ENCODE measurements at places on chromosomes 6 and 20. TPM values are rescaled to one million over a fixed set of nuclear protein-coding genes. Genes with fewer than 3 reads are reported as not detected.

DNA sequence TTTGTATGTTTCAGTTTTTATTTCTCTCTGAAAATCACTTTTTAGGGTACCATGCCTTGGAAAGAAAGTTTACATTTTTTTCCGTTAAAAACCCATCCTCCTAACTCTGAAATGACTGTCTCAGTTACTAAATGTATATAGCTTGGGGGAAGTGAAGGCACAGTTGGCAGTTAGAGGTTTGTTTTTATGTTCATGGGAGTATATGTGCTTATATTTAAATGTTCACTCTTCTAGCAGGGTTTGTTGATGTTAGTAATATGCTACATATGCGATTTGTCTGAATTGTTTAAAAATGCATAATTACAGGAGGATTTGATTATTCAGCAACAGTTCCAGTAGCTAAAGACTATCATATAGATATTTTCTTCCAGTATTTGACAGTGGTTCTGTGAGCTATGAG, 31.1 kb downstream of the CDKAL1 start:
- no peak for DNase-seq

- DNase-seq = no peak
Measured at GRCh38 chr6:169564453-169565240, 137.2 kb downstream of the WDR27 start.

Gene EEF1A2
- 685 TPM for polyA plus RNA-seq

DNA sequence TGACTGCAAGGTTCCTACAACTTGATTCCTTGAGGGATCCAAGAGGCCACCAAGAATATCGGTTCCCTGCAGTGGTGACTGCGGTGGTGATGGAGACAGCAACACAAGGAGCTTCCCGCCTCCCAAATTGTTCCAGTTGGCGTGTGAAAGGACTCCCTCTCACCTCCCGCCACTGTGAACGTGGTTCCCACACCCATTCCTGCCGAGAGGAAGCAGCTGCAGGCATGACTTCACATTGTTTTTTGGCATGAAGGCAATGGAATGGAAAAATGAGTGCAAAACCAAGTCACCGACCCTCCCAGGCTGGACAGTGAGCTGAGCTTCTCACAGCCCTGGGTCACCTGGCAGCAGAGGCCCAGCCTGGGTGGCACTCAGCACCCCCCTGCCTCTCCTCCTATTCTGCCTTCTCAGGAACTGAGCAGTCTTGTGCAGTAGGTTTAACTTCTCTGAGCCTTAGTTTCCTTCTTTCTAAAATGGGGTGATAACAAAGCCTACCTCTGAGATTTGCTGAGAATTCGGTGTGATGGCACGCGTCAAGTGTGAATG, 75.0 kb downstream of the CNKSR3 start:
- no peak for DNase-seq

DNA sequence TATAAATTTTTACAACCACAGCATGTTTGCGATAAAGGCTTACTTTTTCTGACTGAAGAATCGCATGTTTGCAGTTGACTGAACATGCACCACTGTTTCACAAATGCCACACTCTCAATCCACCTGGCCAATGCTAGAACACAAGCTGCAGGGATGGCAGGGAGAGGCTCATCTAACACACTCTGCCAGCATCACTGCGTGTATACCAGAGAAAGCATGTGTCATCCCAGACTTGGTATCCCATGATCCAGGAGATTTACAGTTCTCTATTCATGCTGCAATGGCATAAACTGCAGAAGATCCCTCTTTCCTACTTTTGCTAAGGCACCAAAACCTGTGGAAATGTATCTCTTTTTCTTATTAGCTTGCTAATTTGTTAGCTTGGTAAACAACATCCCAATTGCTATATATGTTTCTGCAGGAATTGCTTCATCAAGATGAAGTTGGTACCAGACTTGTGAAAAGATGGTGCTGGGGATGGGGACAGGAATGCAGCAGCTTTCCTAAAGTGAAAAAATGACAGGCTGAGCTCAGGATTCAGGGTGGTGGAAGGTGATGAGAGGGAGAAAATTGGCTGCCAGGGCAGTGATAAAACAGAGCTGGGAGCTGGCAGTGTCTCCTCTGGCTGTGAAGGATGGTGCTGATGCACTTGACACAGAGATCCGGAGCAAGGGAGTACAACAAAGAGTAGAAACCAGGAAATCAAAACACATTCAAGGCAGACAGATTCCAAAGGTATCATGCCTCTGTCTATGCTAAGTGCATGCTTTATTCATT, 186.9 kb downstream of the HIVEP2 start:
- DNase-seq = no peak

DNA sequence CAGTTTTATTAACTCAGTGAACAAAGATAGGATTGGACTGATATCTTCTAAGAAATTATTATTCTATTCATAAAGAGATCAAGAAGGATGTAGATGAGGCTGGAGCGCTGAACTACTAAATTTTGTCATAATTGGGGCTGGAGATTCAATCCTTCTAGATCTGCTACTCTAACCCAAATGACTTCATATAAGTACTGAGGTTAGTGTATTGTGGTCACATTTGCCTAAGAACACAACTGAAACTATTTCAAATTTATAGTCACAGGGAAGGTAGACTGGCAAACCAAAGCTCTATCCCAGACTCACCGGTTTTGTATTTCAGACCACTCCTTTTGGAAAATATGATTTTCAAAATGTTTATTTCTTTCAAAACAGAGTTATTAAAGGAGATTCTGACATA, 96.7 kb downstream of the BMP5 start:
- DNase-seq = no peak

DNA sequence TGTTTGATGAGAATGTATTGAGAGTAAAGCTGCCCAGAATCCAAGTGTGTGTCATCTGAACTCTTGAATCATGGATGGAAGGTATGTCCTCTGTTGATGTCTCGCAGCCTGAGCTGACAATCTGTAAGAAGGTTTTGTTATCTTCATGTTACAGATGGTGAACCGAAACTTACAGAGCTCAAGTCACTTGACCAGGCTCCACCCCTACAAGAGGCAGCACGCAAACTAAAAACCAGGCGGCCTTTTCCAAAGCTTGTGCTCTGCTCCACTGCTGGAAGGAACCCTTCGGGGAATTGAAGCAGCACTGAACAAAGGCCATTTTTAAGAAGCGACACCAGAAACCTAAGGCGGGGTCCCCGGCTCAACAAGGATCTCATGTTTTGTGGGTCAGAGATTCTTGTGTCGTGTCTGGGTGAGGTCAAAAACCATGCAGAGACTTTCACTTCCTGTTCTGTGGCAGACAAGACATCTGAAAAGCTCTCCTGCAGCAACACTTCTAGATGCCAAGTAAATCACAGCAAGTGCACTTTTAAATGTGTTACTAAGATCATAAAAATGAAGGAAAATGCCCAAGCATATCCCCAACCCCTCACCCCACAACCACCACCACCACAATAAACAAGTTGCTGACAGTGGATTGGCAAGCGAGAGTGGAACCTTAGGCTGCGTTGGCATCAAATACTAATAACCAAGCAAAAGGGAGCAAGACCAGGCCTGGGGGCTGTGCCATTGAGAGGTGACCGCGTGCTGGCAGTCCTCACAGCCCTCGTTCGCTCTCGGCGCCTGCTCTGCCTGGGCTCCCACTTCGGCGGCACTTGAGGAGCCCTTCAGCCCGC, 27.3 kb downstream of the NQO2 start:
- no peak for DNase-seq

Measured in muscle of back (tissue), 13 donors.